ENCODE measurements at places on chromosomes 1 and 21. TPM values are rescaled to one million over a fixed set of nuclear protein-coding genes. Genes with fewer than 3 reads are reported as not detected.

PPIAL4G gene
- 0.21 TPM for total RNA-seq

F13B gene
- total RNA-seq, result not detected

ESRRG gene
- total RNA-seq, result 0.10 TPM

CRNN gene
- total RNA-seq, result not detected

RAP1GAP gene
- total RNA-seq, result 0.10 TPM

ADCY10 gene
- not detected for total RNA-seq

FNDC7 gene
- total RNA-seq, result 0.21 TPM

FCGR3A gene
- 27.8 TPM for total RNA-seq

CLCNKA gene
- not detected for total RNA-seq

NGF gene
- not detected for total RNA-seq

Measured in mononuclear cell (primary cell).